ENCODE measurements at places on chromosomes 12 and 14. TPM values are rescaled to one million over a fixed set of nuclear protein-coding genes. Genes with fewer than 3 reads are reported as not detected.

Gene PRB2
- not detected for total RNA-seq

Gene PITPNM2
- total RNA-seq, result 4.2 TPM

Gene MAP1LC3B2
- 0.43 TPM for total RNA-seq

Gene COX8C
- total RNA-seq, result not detected

Gene INF2
- total RNA-seq, result 68.7 TPM

- DNase-seq, result peak; percentile 98
Observed at GRCh38 chr12:69405566-69405865, 46.0 kb downstream of the YEATS4 start.

DNA sequence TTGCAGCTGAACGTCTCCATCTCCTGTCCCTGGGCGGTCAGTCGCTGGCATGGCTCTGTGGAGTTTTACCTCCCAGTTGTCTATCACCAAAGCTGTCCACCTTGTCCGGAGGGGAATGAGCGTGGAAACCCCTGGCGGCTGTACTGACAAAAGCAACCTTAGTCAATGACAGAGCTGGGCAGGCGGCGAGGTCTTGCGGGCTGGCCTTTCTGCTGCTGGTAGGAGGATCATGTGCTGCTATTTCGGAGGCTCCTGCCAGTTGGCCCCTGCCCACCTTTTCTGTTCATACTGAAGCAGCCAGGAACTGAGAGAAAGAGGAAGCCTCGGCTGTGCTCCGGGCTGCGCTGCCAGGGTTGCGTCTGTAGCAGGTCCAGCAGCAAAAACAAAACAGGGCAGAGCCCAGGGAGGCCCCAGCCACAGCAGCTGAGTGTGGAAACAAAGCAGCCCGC is 57.7 kb downstream of the HMGA2 start:
- peak; percentile 72 for DNase-seq

DNA sequence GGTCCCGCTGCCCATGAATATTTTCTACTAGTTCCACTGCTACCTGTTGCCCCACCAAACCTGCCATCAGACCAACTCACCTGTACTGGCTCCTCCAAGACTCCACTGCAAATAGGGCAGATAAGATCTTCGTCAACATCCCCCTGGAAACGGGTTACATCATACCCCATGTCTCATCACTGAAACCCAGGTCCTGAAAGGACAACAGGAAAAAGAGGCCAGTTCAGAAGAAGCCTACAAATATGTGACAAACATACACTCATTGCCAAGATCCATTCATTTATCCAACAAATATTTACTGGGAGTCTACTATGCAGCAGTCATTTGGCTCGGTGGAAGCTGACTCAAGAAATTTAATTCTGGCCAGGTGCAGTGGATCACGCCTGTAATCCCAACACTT is 7.8 kb downstream of the RNF41 start:
- no peak for DNase-seq

- DNase-seq, result peak; percentile 4
Observed at GRCh38 chr14:29528889-29529288, 398.8 kb downstream of the PRKD1 start.

- DNase-seq, result no peak
Observed at GRCh38 chr14:73937012-73937411, 12.9 kb downstream of the FAM161B start.

- no peak for DNase-seq
Observed at GRCh38 chr12:3214526-3215365, 137.6 kb downstream of the TSPAN9 start.

DNA sequence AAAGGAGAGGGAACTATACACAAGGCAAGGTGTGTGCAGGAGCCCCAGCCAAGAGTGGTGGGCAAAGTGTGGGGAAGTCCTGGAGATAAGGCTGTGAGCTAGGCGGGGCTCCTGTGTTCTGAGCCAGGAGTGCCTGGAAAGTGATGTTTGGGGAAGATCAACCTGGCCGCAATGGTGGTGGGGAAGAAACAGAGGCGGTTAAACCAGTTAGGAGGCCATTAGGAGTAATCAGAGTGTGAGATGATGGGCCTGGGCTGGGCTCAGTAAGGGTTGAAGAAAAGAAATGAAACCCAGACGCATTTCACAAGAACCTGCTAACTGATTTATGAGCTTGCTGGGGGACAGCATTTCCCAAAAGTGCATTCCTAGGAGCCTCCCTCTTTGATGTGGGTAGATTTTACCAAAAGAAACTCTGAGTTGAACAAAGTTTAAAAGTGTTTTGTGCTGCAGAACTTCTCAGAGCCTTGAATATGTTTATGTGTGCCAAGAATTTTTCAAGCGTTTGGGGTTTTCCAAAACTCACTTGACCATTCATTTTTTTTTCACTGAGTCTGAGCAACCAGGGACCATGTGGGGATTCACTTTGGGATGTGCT is 34.2 kb upstream of the LRP1-AS start:
- peak; percentile 73 for DNase-seq

GRCh38 chr14:35695072-35695471 is 114.0 kb downstream of the RALGAPA1 start:
- DNase-seq, result no peak

DNA sequence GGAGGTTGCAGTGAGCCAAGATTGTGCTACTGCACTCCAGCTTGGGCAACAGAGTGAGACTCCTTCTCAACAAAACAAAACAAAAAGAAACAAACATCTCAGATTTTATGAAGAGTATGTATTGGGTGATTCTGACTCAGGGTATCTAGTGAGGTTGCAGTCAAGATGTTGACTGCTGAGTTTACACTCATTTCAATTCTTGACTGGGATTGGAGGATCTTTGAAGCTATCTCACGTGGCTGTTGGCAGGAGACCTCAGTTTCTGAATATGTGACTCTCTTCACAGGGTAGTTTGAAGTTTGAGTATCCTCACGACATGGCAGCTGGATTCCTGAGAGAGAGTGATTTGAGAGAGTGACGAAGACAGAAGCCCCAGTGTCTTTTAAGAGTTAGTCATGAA is 29.4 kb downstream of the ERC1 start:
- no peak for DNase-seq

- DNase-seq, result no peak
Observed at GRCh38 chr12:103640410-103640809, 53.3 kb downstream of the STAB2 start.

DNA sequence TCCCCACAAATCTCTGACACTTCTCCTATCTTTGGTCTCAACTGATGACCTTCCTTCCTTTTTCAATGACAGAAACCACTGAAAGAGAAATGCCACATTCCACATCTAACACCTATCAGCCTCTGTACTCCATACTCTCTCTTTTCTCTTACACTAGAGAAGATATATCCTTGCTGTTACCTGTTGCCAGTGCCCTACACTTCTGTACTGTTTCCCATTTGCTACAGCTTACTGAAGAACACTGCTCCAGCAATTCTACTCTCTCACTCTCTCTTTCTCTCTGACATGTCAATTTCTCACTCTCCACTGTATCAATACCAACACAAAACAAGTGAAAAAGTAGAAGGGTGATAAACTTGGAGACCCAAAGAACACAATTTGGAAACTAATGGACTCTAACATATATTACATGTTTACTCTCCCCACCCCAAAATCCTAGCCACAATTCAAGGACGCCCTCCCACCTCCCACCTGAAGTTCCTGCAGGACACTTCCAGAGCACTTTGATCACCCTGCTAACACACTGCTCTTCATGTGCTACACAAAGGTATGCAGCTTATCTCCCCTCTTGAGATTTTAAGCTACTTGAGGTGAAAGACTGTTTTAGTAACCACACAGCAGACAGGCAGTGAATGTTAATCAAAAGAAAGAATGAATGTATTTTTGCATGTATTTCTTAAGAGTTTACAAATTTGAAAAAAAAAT is 95.0 kb downstream of the MED13L start:
- DNase-seq, result no peak

GRCh38 chr14:74457565-74457895 is 31.5 kb upstream of the SYNDIG1L start:
- no peak for DNase-seq

- DNase-seq, result peak; percentile 66
Observed at GRCh38 chr12:22981711-22982110, 356.7 kb downstream of the ETNK1 start.

DNA sequence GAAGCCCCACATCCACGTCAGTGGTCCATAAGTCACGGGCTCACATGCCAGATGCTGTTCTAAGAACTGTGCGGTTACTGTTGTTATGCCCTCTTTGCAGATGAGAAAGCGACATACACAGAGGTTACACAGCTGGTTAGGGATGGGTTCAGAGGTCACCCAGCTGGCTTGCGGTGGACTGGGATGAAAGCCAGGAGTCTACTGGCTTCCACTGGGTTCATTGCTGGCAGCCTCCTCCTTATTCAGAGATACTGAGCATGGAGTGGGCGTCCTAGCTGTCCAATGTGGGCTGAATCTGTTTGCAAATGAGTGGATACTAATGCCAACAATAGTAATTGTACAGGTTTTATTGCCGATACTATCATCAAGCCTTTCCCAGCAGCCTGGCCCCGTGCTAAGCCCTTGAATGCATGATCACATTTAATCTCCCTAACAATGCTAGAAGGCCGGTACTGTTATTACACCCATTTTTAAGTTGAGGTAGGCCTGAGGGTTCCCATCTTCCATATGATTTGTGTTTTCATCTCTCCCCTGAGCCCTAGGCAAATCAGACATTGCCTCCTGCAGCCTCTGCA is 129.1 kb downstream of the PLXNC1 start:
- DNase-seq, result peak; percentile 83

DNA sequence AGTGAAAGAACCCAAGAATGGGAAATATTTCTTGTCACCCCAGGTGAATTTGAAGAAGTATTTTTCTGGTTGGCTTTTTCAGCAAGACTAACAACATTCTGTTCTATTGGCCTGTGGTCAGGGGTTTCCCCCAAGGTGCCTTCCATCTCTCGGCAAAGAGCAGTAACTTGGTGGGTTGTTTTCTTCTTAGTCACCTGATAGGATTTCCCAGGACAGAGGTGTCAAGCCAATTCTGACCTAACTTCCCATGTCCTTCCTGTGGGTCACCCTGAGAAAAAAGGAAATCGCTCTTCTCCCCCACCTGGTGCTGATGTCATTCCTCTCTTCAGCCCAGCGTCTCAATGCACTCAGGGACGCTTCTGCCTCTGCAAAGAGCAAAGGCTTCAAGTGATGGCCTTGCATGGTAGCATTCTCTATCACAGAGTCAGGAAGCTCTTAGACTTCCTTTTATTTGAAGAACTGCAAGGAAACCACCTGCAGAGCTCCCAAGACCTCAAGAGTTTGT is 16.1 kb upstream of the IFNG start:
- no peak for DNase-seq

DNA sequence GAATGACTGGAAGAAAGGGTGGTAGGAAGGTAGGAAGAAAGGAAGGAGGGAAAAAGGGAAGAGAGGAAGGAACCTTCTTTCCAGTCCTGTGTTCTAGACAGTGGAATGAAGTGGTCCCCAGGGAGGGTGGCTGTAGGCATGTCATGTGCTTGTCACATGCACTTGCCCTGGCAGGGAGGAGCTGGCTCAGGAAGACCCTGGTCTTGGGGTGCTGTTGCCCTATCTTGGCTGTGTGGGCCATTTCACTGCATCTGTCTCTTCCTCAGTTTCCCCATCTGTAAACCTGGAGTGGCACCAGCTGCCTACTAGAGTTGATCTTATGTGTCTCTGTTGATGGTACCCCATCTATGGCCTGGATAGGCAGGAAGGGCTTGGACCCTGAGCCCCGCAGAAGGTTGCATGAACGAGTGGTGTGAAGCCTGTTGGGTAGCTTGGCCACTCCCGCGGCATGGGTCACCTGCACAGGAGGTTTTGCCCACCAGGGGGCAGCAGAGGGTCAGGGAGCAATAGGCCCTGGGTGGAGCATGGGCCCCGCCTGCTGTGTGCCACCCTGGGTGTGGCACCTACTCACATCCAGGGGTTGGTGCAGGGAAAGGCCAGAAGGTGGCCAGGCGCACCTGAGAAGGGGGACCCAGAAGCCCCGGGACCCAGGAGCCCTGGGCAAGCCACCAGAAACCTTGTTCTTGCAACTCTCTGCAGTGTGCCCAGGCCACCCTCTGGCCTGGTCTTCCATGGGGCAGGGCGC is 25.1 kb downstream of the MEG3 start:
- no peak for DNase-seq

DNA sequence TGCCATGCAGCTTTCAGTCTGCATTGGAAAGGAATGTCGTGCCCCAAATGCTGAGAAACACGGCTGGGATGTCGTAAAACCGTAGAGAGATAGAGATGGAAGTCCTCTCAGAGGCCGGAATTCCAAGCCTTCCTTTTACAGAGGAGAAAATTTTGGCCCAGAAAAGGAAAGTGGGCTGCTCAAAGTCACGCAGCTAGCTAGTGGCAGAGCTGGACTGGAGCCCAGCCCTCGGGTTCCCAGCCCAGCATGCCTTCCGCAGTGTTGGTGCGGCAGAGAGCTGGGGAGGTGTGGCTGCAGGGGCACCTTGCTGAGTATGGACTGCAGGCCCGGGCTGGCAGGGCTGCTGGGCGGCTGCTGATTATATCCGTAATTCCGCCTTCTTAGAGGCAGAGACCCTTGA is 50.3 kb downstream of the KCNA1 start:
- no peak for DNase-seq

DNA sequence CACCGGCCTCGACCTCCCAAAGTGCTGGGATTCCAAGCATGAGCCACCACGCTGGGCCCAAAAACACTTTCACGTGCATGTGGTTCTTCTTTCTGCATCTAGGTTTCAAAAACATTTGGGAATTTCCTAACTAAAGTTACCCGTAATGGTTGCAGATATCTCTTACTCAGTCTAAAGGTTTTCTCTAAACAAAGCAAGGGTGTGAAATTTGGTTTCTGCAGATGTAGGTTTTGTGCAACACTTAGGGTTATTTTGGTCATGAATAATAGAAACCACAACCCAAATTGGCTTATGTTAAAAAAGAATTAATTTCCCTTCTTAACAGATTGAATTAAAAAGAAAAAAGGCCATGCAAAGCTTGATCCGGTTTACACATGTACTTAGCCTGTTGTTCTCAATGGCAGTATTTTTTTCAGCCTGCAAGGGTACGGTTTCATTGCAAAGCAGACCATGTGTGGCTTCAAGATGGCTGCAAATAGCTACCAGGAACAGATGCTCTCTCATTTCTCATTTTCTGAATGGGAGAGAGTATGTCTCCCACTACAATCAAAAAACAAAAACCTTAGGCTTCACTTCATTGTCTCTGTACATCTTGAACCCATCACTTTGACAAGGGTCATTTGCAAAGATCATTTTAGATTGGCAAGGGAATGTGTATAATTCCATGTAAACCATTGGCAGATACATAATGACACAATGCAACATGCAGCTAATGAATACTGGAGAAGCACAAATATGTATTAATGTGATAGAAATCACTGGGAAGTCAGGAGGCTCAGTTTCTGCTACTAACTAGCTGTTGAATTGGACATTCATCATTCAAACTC is 491.2 kb upstream of the FLRT2 start:
- no peak for DNase-seq

- peak; percentile 54 for DNase-seq
Observed at GRCh38 chr12:51678086-51678724, 87.2 kb downstream of the SCN8A start.

GRCh38 chr12:3120701-3121100 is 43.5 kb downstream of the TSPAN9 start:
- no peak for DNase-seq

- DNase-seq, result no peak
Observed at GRCh38 chr12:47817272-47818006, 2.3 kb downstream of the HDAC7 start.
